HAP-1 (cell line): ENCODE measurements at places on chromosomes 5 and 9.

DNA sequence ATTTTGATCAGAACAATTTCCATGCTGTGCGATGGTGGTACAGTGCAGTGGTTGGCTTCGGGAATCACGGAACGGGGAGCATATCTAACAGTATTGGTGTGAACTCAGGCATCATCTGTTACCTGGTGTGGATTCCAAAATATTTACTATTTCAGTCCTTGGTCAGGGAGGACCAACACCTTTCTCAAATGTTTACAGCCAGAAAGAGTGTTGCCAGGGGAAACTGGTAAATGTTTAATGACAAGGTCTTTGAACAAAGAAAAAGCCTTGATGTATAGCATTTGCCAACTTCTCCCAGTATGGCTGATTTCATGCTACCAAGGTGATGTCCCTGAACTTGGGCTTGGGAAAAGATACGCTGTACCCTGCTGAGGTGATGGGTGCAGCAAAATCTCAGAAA lies 145.6 kb upstream of the POC5 start:
- no peak for DNase-seq

- no peak for DNase-seq
These were observed 16.6 kb upstream of the TGFBI start for GRCh38 chr5:136012041-136012804.

DNA sequence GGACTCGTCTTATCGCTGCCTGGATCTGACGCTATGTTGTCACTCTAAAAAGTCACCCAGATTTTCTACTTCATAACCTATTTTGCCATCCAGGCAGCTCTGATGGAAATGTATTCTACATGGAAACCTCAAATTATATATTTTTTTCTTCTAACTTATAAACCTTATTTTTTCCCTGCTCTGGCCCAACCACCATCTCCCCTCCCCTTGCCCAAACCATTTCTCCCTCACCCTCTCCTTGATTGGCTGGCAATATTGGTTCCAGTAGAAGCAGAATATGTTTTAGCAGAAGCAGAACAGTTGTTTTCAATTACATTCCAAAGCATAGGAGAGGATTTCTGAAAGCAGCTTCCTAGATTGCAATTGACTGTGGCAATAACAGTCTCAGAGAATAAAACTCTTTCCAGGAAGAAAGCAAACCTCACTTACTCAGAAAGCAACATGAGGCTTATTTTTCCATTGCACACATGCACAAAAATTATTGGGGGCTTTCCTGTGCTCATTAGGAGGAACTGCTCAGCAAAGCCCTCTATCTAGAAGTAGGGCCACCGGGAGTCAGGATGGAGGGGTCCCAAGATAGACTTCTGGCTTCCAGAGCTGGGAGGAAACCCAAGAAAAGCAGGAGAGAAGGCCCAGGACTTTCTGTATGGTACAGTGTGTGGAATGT lies 191.8 kb downstream of the ESM1 start:
- no peak for DNase-seq

DNA sequence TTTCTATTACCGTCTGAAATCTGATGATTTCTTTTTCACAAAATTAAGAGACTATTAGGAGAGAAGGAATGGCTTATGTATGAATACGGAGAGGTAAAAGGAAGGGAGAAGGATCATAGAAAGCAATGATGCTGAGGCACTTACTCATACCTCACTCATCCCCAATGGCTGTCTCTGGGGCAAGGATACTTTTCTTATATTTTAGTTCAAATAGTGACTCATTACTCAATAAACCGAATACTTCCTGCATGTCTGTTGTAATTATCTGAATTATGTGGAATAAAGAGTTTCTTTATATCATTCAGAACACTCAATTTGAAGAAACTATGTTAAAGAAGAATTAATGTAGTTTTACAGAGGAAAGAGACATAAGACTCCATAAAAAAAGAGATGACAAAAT lies 284.5 kb upstream of the NUDT12 start:
- no peak for DNase-seq

DNA sequence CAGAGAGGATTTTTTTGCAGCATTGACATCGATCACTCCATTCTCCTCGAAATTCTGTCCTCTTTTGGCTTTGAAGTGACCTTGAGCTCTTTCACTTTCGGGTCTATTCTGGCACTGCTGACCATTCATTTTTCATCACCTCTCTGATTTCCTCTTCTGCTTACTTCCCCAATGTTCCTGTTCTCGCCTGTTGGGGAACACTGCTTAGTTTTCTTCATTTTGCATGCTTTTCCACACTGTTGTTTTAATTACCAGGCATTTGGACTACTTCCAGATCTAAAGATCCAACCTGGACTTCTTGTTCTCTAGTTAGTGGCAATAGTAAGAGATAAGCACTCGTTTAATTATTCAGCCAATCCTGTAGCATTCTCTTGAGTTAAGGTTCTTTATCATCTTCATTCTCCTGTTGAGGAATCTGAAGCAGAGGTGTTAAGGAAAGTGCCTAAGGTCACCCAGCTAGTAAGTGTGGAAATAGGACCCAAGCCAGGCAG lies 53.4 kb downstream of the MAN2A1 start:
- no peak for DNase-seq

GRCh38 chr9:83765376-83765775 lies 52.2 kb downstream of the GKAP1 start:
- no peak for DNase-seq

GRCh38 chr9:124342402-124342775 lies 72.9 kb downstream of the PSMB7 start:
- DNase-seq, result no peak

- DNase-seq, result no peak
These were observed 114.3 kb upstream of the CDH18 start for GRCh38 chr5:20102293-20102692.
